ENCODE measurements at places on chromosomes 3 and 15. TPM values are rescaled to one million over a fixed set of nuclear protein-coding genes. Genes with fewer than 3 reads are reported as not detected.
A peak's percentile ranks its signal among the peaks of the same experiment; 100 is the strongest.

Gene SAMD7
- not detected for total RNA-seq

Gene PIERCE2
- 0.44 TPM for total RNA-seq

Gene RPP25
- 7.4 TPM for total RNA-seq

- no peak for DNase-seq
Observed at GRCh38 chr3:13536432-13536831, 12.5 kb upstream of the FBLN2 start.

DNA sequence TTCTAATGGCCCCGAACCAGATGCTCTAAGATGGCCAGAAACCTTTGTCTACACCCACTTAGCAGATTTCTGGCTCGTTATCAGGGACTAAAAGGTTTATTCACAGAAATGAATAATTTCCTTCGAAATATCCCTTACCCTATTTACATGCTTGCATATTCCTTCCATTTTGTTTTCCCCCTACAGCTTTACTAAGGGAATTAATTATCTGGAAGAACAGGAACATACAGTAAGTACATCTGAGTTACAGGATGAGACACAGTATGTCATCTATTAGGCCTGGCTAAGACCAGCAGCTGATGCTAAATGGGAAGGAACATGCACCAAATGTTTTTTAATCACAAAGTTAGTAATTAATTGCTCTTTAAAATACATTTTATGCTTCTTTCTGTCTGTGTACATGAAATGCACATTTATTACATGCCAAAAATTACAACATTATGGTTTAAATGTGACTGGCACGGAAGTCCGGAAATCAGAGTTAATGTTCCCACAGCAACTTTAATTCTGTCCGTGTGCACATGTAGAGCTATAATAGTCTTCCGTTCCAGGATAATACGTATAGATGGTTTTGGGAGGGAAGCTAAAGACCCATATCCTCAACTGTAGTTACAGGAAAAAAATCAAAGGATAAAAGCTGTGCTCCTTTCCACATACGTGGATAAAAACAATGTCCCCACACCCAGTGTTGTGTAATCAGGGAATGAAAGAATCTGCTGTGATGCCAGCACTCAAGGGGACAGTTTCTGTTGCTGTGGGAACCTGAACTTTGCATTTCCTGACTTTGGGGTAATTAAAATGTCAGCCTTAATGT, 82.0 kb downstream of the TIGIT start:
- DNase-seq: no peak

DNA sequence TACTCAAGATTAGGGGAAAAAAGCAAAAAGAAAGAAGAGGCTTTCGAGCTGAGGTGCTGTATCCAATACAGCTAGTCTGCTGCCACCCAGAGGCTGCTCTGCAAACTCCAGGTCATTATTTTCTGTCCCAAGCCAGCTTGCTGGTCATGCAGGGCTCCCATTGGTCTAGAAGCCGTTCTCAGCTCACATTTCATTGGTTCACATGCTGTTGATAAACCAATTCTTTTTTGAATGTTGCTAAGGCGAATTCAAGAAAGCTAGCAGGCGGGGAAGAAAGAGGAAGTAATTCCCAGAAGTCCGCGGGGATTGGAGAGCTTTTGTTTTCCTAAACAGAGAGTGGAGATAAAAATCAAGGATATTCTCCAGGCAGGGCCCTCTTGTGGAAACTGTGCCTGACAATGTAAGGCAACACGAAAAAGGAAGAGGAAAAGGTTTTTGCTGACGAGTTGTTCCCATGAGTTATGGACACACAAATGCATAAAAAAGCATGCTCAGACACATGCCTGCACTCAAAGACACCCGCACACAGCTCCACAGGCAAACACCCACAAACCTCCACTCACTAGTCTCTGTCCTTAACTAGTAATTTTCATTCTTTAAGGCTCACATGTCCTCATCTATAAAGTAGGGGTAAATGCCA, 33.4 kb downstream of the FSTL1 start:
- DNase-seq: peak; percentile 75

GRCh38 chr3:120765830-120766493, 23.4 kb downstream of the GTF2E1 start:
- DNase-seq: no peak

DNA sequence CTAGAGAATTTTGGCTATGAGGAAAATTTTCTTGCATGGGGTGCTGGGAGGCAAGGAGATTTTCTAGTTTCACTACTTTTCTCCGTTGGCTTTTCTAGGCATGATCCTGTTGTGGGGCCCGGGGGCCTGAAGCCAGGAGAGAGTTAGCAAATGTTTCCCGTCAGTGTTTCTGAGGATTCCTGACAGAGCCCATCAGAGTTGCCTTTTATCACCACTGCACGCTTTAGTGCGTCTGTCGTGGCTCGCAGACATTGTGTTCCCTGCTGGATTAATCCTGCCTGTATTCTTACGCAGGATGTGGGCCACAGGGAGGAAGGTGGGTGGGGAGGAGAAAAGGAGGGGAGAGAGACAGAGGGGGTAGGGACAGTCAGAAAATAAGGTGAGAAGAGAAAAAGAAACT, 18.1 kb upstream of the BOC start:
- no peak for DNase-seq

DNA sequence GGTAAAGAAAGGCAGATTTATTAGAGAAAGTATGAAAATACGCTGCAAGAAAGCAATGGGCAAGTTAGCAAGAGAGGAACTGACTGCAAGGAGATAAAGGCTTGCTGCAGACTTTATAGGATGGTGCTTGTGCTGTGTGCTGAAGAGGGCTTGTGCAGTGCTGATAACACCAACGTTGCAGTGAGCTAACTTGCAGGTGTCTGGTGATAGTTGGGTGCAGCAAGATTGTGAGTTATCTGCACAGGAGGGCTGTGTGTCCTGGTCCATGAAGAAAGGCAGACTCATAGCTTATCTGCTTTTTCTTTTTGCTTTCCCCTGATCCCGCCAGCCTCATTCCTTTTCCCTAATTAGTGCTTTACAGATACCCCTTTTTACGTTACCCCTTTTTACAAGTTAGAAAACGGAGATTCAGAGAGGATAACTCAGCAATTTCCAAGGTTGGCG, 58.0 kb upstream of the ZNF148 start:
- DNase-seq: no peak

GRCh38 chr3:66182246-66182645, 38.6 kb upstream of the SLC25A26 start:
- no peak for DNase-seq

DNA sequence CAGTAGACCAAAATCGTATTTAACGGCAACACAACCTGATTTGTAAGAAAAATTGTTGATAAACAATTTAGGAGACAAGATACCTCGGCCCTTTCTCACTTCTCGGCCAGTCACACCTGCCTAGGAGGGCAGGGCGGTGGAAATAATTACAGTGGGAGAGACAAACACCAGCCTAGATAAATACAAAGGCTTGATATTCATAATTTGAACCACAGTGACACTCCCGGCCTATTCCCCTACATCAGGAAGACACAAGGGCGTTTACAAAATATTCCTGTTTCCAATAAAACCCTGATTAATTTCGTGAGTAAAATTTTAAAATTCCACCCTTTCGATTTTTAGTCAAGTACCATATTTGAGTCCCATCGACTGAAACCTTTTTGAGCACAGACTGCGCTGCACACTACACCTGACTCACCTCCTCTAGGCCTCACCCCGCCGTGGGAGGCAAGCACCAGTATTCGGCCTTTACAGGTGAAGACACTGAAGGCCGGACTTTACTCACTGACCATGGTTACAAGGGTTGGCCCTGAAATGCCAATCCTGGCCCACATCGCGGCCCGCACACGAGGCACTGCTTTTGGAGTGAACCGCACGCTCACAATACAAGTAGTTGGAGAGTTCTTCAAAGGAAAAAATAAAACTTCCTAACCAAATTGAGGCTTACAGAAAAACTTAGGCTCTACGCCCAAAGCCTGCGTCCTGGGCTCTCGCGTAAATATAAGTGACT, 794 bp downstream of the ARPP19 start:
- peak; percentile 67 for DNase-seq

DNA sequence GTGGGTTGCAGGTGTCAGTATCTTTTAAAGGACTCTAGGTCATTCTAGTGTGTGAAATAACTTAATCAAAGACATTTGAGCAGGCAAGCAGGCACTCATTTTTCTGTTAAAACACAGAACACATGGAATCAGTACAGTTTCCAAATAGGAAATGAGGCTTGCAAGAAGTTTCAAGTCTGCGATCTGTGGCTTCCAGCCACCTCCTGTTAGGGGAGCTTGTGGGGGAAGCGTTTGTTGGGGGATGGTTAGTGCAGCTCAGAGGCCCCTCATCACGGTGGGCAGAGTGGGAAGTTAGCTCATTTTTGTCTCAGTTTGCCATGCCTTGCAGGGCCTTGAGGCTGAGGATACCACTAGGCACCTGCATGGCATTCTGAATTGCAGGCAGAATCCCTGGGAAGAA, 59.9 kb downstream of the SLC6A11 start:
- DNase-seq: no peak

DNA sequence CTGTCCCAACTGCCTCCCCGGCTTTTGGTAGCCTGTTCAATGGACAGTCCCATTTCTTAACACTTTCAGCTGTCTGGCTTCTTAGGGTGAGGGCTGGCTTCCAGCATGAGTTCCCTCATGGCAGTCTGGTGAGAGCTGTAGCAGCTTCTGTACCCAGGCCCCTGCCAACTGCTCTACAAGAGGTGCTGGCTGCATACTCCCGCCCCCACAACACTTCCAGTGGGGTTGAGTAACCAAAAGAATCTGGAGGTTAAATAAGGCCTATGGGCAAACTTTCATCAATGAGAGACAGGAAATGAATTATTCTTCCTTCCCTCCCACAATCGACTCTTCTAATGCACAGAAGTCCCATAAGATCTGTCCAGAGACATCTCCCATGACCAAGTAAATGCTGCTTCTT, 145.0 kb downstream of the NEK10 start:
- no peak for DNase-seq
